NCI-H82 (cell line): ENCODE measurements at places on chromosomes 5 and 9.

DNA sequence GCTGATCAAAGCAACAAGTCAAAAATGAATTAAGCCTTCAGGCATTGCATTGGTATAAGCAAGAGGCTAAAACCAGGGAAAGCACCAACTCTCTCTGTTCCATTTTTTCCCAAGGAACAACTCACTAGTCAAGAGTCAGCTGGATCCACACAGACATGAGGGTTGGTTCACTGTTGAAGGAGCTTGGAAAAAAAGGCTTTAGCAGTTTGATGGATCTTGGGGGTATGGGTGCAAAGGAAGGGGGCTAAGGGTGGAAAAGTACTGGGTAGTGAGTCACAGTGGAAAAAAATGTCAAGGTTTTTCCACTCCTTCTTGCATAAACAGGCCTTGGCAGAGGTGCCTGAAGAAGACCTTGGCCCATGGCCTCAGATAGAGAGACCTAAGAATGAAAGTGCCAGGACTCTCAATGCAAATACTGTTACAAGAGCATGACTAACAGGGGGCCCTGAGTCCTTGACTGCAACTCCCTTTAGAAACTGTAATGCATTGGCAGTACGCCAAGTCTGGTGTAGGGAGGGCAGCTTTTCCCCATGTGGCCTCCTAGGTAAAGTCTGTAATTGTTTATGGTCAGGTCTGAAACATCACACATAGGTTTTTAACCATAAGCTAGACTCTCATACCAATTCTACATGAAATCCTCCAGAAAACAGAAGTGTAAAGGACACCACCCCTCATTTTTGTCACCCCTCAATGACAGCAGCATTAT, 23.7 kb downstream of the ACTL7A start:
- DNase-seq, result peak; percentile 80

- no peak for DNase-seq
Measured at GRCh38 chr5:151596828-151597539, 5.9 kb upstream of the FAT2 start.

GRCh38 chr5:116905885-116906284, 331.3 kb upstream of the SEMA6A start:
- DNase-seq, result no peak

- DNase-seq, result no peak
Measured at GRCh38 chr9:129273136-129273895, 95.3 kb upstream of the IER5L start.
